Melanocyte of skin (primary cell): ENCODE measurements at places on chromosomes 12 and 14. TPM values are rescaled to one million over a fixed set of nuclear protein-coding genes. Genes with fewer than 3 reads are reported as not detected.

Gene ISCA2
- 20.4 and 36.3 TPM in 2 replicates for total RNA-seq

Gene OR6C2
- not detected in 2 replicates for total RNA-seq

Gene RFX4
- total RNA-seq, result 0.15 TPM in 1 of 2 replicates, not detected in the other

Gene PIWIL1
- not detected in 2 replicates for total RNA-seq

Gene FMNL3
- 27.6 and 36.2 TPM in 2 replicates for total RNA-seq
